Spinal cord (tissue), 10 donors: ENCODE measurements at places on chromosomes 13 and 19. TPM values are rescaled to one million over a fixed set of nuclear protein-coding genes. Genes with fewer than 3 reads are reported as not detected.

- DNase-seq = no peak
Observed at GRCh38 chr13:106500445-106500844, 35.0 kb downstream of the EFNB2 start.

DNA sequence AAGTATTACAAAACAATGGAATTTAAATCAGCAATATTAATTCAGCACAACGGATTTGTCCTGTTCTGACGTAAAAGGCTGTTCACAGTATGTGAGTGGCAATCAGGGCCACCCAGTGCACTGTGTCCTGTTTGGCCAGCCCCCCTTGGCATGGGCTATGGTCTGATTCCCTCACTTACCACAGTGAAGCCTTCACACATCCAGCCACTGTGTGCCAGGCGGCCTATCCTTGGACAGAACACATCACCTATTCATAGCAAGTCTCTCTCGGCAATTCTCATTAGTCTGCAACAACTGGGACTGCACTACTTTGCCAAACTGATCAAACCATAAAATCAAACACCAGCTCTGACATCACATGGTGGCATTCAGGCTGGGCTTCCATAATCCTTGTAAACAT is 221.5 kb upstream of the TSHZ3 start:
- DNase-seq = no peak

- DNase-seq = no peak
Observed at GRCh38 chr19:18514800-18515682, 6.8 kb downstream of the ELL start.

Gene HIPK4
- 0.10 TPM for total RNA-seq

GRCh38 chr13:73251626-73252265 is 192.9 kb downstream of the KLF5 start:
- DNase-seq = no peak
